Kidney tubule cell (primary cell): ENCODE measurements at places on chromosomes 2 and 18.

- DNase-seq, result peak; percentile 43
Observed at GRCh38 chr18:28175930-28176697, 816 bp downstream of the CDH2 start.

DNA sequence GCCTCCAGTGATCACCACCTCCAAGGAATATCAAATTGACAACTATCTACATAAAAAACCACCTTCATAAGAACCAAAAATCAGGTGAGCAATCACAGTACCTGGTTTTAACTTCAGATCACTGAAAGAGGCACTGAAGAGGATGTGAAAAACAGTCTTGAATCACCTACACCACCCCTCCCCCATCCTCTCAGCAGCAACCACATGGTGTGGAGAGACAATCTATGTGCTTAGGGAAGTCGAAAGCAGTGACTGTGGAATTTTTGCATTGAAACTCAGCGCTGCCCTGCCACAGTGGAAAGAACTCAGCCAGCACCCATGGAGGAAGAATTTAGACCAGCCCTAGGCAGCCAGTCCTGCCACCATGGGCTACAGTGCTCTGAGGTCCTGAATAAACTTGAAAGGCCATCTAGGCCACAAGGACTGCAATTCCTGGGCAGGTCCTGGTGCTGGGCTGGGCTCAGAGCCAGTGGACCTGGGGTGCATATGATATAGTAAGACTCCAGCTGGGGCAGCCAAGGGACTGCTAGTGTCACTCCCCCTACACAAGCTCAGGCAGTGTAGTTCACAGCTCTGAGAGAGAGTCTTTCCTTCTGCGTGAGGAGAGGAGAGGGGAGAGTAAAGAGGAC is 75.6 kb downstream of the ATL2 start:
- peak; percentile 25 for DNase-seq

DNA sequence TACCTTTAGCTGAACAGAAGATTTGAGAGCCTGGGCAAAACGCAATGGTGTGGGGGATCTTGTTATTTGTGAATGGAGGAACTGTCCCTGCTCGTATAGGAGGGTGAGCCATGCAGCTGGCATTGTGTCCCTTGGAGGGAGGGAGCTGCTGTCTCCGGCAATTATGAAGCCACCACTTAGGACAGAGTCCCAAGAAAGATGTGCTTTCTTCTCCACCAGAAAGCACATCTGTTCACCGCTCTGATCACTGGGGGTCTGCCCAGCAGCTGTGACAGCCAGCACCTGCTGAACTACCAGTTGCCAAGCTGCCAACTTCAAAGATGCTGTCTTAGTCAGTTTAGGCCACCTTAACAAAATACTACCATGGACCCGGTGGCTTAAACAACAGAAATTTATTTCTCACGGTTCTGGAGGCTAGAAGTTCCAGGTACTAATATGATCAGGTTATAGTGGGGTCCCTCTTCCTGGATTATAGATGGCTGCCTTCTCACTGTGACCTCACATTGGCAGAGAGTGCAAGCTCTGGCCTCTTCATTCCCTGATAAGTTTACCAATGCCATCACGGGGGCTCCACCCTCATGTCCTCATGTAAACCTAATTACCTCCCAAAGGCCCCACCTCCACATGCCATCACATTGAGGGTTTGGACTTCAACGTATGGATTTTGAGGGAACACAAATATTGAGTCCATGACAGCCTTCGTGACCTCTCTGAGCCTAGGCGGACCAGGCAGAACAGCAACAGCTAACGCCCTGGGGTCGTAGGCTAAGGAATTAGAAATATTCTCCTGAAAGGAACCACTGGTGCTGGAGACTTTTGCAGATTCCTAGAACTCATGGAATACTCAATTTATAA is 148.3 kb downstream of the RHBDD1 start:
- DNase-seq, result no peak

- no peak for DNase-seq
Observed at GRCh38 chr2:86055314-86055713, 50.4 kb downstream of the POLR1A start.

- no peak for DNase-seq
Observed at GRCh38 chr2:22694856-22695255, 690.1 kb upstream of the KLHL29 start.

GRCh38 chr2:223909001-223909741 is 36.0 kb downstream of the WDFY1 start:
- no peak for DNase-seq

DNA sequence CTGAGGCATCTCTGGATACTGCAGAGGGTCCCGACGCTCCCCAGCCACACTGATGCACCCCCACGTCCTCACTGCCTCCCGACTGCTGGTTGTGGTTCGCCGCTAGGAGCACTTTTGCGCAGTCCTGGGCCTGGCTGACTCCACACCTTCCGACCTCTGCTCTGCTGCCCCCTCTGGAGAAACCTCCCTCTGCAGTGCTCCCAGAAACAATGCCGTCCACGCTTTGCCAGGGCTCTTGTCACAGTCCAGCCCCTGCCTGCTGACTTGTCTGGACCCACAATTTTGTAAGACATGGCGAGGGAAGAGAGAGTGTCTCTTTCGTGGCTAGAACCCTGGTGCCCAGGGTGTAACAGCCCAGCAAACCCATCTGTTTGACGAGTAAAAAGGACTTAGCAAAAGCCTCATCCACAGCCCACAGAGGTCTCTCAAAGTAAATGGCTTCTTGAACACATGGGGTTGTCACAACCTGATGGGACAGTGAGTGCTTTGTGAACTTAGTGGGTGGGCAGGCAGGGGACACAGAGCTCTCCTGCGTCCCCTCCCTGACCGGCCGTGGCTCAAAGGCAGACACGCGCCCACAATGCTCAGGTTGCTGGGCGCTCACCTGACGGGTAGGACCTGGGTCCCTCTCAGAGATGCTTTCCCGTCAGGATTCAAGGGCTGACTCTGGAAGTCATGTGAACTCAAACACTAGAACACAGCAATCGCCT is 4.0 kb downstream of the COPS9 start:
- no peak for DNase-seq

DNA sequence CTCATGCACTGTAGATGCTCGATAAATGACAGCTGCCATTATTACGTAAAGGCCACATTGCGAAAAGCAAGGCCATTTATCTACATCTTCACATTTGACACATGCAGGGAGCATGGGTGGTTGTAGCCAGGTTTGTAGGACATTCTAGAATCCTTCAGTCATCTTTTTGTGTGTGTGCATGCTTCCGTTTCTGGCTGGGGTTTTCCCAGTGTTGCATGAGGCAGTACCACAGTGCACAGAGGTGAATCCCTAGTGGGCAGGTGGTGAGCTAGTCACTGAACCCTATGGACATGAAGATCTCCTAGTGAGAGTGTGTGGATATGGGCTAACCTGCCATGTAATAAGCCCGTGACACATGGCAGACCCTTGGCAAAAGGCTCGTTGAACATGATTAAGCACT is 151.8 kb upstream of the SLC14A2 start:
- DNase-seq, result peak; percentile 37

GRCh38 chr18:56445422-56445821 is 193.0 kb downstream of the TXNL1 start:
- peak; percentile 9 for DNase-seq

GRCh38 chr2:120261387-120262006 is 8.8 kb downstream of the RALB start:
- no peak for DNase-seq

DNA sequence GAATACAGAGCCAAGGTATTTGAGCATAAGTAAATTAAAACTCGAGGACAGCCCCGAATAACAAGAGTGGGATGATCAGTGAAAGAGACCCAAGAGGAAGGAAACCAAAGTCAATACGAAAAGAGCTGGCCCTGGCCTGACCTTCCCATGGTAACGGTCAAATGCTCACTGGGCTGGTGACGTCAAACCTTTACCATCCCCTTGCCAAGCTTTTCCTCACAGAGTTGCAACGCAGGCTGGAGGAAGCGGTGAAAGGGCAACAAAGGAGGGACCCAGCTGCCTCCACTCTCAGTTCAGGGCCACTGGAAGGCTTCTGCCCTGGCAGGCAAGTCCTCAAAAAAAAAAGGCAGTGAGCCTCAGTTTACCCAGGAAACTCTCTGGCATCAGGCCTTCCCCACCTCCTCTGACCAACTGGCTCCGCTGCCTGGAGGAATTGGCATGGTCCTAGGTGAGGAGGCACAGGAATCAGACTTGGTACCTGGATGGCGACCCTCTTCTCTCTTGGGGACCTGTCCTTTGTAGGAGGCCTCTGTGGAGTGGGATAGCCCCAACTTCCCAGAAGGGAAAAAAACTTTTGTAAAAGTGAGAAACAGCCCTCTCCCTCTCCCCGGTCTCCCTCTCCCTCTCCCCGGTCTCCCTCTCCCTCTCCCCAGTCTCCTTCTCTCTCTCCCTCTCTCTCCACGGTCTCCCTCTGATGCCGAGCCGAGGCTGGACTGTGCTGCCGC is 212.4 kb downstream of the ANAPC1 start:
- peak; percentile 49 for DNase-seq

DNA sequence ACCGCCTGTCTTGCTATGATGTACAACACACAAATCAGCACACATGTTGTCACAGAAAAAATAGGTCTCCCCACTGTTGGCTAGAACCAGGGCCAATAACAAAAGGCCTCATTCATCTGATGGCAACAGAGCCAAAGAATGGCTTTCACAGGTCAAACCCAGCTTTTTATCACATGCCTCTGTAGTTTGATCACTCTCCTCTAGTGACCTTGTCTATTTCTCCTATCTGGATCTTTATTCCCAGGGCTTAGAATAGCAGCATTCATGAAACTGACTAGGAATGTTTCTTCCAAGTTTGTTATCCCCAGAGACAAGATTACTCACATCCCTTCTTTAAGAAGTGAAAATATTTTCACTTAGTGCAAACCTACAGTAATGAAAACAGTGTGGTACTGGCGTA is 285.8 kb upstream of the GYPC start:
- DNase-seq, result no peak

- no peak for DNase-seq
Observed at GRCh38 chr18:45449418-45450227, 165.7 kb upstream of the SLC14A2 start.

DNA sequence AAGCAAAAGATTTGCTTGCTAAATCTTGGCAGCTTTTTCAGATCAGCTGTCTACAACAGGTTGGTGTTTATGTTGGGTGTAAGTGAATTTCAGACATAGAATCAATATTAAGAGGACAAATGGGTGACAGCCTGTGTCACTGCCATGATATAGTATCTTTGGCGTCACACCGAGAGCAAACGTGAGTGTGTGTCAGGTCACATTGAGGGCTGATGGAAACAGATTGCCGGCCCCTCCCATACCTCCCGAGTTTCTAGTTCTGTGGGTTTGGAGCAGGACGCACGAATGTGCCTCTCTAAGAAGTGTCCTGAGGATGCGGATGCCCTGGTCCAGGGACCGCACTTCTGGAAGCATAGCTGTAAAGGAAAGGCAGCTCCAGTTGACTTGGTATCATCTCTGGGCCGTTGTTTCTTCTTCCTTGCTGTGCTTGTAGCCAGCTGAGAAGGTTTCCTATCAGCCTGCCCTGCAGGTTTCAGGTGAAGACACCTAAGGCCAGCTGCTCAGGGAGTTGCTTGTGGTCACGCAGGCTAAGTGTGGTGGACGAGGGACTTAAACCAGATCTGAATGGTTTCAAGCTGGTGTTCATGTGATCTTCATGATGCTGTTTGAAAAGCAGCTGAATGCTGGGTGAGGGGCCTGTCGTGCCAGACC is 6.4 kb downstream of the AGAP1 start:
- no peak for DNase-seq

DNA sequence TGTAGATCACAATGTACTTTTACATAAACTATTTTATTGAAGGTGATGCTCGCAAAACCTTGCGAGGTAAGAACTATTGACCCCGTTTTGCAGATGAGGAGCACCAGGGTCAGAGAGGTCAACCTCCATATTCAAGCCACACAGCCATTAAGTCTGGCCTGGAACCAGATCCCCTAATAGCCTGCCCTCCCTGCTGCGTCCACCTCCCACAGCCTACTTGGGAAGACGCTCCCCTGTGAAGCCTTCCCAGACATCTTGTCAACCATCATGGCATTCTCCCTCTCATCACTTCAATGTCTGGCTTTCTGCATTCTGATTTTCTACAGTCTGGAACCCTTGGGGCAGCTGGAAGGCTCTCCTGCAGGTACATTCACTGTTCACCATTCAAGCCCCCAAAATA is 101.0 kb downstream of the TTC32 start:
- DNase-seq, result no peak

DNA sequence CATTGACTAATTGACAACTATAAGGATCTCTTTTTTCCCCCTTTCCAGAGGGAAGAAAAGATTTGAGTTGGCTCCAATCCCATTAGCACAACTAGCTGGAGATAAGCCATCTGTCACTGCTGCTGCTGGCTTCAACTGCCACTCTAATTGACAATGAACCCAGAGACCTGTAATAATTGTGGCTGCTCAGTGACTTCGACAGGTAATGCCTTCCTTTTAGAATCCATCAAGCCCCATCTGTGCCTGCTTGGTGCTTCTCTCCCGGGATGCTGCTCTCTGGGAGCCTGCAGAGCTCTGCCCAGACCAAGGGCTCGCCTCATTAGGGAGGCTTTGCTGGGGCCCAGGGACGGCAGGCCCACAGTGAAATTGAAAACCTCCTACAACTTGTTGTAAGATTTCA is 376.7 kb upstream of the SOX11 start:
- no peak for DNase-seq

DNA sequence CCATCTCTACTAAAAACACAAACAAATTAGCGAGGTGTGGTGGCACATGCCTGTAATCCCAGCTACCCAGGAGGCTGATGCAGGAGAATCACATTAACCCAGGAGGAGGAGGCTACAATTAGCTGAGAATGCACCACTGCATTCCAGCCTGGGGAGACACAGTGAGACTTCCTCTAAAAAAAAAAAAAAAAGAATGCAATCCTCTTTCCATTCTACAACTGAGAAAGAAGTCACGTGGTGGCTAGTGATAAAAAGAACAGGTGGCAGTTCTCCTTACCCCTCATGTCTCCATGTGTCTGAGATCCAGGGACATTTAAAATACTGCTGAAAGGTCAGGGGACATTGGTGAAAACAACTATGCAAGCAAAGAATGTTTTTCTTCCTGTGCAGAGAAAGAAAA is 24.4 kb upstream of the GPR39 start:
- no peak for DNase-seq

- peak; percentile 72 for DNase-seq
Observed at GRCh38 chr2:186573531-186573930, 16.3 kb upstream of the ITGAV start.

DNA sequence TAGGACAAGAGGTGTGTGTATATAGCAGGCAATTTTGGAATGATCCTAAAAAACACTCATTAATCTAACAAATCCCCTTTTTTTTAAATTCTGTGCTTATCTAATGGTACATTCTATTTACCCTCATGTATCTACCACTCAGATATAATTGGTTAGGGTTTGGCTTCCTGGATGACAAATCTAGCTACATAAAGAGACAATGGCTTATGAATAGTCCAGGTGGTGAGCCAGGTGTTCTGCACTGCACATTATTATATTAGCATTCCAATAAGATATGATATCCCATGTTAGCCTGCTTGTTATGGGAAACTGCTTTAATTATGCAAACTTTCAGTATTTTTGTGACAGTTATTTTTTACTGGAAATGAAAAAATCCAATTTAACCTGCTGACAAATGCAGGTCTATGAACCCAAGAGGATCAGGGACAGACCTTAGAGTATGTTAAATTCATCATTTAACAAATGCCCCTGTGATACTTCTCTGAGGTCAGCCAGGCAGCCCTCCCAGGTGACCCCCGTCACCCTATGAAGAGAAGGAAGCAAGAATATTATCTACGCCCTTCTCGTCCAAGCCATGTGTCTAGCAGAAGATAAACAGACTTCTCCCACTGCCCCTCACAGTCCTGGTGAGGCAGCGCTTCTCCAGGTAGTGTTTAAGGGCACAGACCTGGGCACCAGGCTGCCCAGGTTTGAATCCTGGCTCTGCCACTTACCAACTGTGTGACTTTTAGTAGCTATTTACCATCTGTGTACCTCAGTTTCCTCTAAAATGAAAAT is 83.0 kb downstream of the ADD2 start:
- no peak for DNase-seq
